SIG-M5 (cell line): ENCODE measurements at places on chromosomes 5 and 9.

DNA sequence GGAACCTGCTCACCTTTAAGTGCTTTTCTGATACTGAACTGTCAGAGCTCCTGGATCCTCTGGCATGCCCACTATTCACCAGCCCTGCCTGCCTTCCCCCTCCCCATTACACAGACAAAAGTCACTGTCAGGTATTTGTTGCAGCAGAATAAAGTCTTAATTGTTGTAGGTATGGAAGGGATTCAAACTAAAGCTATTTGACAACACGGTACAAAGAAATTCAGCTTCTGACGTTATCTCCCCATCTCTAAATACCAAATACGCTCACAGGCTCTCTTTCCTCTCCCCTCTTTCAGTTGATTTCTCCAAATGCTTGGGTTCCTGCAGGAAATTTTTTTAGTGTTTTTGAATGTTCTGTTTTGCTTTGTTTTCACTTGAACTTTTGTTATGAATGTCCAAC lies 9.3 kb upstream of the TGFBR1 start:
- no peak for DNase-seq

- no peak for DNase-seq
These were observed 60.8 kb upstream of the PHYKPL start for GRCh38 chr5:178293400-178293799.

GRCh38 chr9:128104171-128104618 lies 23.3 kb downstream of the PTGES2 start:
- DNase-seq = no peak

DNA sequence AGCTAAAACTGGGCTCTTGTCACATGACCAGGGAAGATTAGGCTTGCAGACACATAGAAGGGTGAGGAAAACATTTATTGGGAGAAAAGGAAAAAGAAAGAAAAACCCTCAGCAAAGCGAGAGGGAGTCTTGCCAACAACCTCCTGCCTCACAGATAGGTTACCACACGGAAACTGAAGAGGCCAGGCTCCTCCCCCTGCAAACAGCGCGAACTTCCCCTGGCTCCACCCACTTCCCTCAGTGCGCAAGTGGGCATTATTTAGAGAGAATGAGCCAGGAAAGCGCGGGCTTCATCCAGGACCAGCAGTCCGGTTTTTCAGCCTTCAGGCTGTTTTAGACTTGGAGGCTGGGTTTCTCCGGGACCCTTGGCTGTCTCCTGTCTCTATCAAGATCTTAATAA lies 70.3 kb downstream of the STK32A start:
- DNase-seq = no peak

- DNase-seq = no peak
These were observed 7.6 kb upstream of the GRPEL2 start for GRCh38 chr5:149337736-149338135.

GRCh38 chr5:61327760-61328753 lies 4.0 kb upstream of the ZSWIM6 start:
- no peak for DNase-seq

DNA sequence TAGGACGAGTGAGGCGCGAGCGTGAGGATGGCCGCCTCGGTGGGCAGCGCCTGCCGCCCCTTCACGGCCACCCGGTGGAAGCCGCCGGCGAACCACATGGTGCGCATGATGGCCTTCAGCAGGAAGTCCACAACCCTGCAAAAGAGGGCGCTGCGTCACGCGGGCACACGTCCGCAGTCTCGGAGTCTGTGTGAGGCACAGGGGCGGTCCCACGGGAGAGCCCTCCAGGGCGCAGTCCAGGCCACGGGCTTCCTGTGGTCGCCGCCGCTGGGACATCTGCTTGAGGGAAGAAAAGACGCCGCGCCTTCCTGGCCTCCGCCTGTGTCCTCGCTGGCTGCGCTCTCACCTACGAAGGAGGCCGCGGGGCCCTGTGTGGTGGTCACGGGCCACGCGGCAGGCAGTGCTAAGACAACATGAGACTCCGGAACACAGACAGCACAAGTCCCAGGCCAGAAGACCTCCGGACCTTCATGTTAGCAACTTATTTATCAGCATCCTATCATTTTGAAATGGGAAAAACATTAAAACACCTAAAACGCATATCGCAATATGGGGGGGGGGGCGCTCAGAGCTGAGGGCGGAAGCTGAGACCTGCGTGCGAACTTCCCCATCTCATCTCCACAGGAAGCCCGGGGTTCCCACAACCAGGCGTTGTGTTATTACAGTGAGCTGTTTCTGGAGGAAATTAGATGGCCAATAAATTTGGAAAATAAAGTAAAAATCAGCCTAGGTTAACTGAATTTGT lies 28.8 kb downstream of the LPCAT1 start:
- DNase-seq = peak; percentile 3

- no peak for DNase-seq
These were observed 23.1 kb downstream of the IRF1 start for GRCh38 chr5:132467287-132467984.

- DNase-seq = no peak
These were observed 45.2 kb downstream of the ENC1 start for GRCh38 chr5:74595143-74595925.

DNA sequence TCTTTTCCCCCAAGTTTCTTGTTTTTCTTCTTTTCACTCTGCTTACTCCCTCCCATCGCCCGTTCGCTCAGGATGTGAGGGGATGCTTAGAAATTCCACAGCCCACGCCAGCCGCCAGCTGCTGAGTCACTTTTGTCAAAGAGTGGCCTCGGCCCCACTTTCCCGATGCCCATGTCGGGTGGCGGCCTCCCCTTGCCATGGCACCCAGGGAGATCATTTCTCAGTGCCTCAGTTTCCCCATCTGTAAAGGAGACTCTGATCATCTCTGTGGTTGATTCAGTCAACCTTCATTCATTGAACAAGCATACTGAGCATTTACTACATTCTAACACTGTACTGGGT lies 353 bp upstream of the PDGFRB start:
- DNase-seq = no peak

DNA sequence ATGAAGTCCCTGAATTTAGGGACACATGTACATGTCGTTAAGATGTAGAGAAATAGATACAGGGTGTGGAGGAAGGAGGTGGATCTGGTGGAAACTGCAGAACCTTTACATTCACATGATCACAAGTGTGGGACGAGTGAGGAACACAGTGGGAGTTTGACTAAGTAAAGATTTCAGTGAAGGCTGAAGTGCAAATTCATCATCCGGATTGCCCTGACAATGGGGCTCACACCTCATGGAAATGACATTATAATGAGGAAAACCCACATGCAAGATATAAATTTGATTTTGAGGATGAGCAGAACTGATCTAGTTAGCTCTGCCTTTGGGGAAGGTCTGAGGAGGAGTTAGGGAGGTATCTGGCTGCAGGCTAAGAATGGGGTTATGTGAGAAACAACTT lies 173.9 kb downstream of the FSTL4 start:
- no peak for DNase-seq

DNA sequence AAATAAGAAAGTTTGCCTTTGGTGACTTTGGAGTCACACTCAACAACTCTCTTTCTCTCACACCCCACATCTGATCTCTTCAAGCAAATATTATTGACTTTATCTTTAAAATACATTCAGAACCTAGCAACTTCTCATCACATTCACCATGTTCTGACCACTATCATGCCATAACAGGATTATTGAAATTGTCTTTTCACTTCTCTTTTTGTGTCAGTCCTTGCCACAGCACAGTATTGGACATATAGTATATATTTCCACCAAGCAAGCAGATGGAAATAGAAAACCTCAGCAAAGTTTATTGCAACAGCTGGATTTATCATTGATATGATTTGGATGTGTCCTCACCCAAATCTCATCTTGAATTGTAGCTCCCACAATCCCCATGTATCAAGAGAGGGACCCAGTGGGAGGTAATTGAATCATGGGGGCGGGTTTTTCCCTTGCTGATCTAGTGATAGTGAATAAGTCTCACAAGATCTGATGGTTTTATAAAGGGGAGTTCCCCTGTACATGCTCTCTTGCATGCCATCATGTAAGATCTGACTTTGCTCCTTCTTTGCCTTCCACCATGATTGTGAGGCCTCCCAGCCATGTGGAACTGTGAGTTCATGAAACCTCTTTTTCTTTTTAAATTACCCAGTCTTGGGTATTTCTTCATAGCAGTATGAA lies 26.9 kb upstream of the ITGA1 start:
- no peak for DNase-seq

GRCh38 chr9:22256381-22256780 lies 190.2 kb upstream of the DMRTA1 start:
- DNase-seq = no peak

DNA sequence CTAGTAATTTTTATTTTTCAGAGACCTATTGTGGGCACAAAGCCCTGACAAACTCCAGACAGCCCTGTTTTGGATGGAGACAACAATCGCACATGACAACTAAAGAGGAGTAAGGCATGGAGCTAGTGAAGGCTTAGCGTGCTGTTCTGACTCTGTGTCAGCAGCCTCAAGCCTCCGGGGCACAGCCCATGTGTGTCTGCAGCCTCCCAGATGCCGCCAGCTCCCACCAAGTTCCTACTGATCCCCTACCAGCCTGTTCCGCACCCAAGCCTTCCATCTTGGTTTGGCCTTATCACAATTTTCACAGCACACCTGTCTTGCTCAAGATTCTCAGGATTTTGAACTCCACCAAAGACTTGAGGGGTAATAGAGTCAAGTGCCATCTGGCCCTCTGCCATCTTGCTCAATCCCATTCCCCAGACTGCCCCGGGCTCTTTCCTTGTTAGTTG lies 70.3 kb upstream of the SH3PXD2B start:
- DNase-seq = no peak

DNA sequence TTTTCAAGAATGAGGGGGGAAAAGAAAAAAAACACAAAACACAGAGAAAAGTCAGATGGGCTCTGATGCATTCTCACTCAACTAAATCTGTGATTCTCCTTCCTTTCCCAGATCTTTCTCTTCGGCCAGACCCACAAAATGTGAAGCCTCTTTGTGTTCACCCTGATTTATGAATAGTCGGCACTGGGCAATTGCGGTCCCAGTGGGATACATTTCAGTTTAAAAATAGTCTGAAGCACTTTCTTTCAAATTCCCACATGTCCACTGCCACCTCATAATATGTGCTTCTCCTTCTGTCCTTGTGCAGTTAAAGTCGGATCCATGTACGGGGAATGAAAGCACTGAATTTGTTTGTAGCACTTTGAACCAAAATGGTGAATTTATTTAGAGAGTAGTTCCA lies 995.4 kb upstream of the WWC1 start:
- DNase-seq = no peak

- no peak for DNase-seq
These were observed 30.5 kb downstream of the MRPL36 start for GRCh38 chr5:1769017-1769640.

GRCh38 chr5:56699538-56699937 lies 115.8 kb upstream of the MAP3K1 start:
- DNase-seq = no peak
